ENCODE measurements at places on chromosomes 5 and 9.

GRCh38 chr5:52999344-52999949 is 10.3 kb downstream of the ITGA2 start:
- DNase-seq = no peak

DNA sequence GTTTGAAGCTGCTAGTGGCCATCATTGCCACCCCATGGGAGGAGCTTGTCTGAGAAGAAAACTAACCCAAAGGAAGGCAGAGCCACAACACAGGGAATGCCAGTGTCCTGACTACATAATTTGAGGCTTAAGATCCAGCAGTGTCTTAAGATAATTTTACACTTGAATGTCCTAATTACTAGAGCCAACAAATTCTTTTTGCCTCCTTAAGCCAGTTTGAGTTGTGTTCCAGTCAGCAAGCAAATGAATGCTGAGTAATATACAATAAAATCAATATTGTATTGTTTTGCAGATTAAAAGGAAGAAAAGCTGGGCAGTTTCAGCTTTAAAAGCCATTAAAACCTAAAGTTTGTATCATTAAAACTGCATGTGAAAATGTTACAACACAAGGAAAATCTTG is 13.9 kb downstream of the HTR4 start:
- DNase-seq = no peak

DNA sequence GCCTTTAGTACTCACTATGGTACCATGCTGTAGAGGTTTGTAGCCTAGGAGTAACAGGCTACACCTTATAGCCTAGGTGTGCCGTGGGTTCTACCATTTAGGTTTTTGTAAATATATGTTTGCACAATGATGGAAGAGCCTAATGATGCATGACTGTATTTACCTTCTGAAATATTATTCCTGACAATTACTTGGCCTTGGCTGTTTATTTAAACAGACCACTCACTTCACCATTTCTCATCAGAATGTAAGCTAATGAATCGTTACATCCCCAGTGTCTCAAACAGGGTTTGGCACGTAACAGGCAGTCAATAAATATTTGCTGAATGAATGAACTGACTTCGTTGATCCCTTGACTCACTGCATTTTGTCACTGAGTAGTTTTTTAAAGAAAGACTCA is 93.1 kb downstream of the MED27 start:
- no peak for DNase-seq

DNA sequence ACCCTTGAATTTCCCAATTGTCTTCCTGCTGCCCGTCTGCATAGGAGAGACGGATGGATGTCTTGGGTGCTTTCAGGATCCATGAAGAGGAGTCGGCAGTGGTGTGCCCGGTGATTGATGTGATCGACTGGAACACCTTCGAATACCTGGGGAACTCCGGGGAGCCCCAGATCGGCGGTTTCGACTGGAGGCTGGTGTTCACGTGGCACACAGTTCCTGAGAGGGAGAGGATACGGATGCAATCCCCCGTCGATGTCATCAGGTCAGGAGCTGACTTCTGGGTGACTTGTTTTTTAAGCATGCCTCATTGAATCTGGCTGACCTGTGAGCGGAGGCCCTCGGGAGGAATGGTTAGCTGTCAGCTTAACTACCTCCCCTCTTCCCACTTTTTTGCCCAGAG is 24.2 kb downstream of the GALNT12 start:
- no peak for DNase-seq

- DNase-seq = no peak
These were observed 122.0 kb upstream of the STC2 start for GRCh38 chr5:173450188-173450587.

- DNase-seq = no peak
These were observed 30.9 kb downstream of the FAXDC2 start for GRCh38 chr5:154819546-154819945.

DNA sequence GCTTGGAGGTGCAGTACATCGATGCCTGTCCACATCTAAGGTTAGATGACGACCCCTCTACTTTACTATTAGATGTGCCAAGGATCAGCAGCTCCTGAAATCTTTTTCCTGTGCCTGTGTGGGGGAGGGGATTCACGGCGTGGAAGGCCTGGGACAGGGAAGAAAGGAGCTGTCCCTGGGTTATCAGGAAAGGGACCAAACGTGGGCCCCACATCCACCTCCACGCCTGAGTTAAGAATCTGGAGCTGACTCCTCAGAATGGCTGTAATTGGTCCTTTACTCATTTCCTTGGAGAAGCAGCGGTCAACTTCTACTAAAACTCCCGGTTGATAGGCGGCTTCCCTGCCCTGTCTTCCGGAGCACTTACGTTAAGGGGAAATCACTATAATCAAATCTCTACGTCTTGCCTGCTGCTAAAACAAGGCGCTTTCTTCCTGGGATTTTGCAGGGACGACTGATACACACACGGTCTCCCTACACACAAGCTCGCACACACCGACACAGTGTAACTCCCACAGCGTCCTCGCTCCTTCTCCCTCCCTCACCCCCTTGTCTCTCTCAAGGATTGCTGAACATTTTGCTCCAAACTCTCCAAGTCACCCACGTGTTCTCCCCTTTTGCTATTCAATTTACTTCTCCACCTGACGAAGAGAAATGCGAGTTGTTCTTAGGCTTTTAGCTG is 1.4 kb downstream of the PDE4D start:
- DNase-seq = no peak

GRCh38 chr9:97357056-97357455 is 49.6 kb downstream of the CCDC180 start:
- DNase-seq = no peak

DNA sequence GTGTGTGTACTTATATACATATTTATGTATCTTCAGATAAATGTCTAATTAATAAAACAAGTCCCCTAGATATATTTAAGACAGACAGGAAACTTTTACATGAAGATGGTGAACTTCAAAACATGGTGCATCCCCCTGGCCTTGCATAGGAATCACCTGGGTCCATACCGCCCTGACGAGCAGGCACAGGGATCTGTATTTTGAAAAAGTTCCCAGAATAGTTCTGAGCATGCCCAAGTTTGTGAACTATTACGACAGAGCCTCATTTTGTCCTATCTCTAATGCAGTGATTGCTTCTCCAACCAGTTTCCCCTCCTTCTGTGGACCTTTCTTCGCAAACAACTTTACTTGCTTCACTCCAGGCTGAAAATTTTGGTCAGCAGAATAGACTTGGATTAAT is 98.1 kb downstream of the APBA1 start:
- no peak for DNase-seq

- DNase-seq = no peak
These were observed 568.5 kb downstream of the IRX1 start for GRCh38 chr5:4164167-4164566.

GRCh38 chr9:31445960-31446359 is 938.5 kb upstream of the ACO1 start:
- no peak for DNase-seq

DNA sequence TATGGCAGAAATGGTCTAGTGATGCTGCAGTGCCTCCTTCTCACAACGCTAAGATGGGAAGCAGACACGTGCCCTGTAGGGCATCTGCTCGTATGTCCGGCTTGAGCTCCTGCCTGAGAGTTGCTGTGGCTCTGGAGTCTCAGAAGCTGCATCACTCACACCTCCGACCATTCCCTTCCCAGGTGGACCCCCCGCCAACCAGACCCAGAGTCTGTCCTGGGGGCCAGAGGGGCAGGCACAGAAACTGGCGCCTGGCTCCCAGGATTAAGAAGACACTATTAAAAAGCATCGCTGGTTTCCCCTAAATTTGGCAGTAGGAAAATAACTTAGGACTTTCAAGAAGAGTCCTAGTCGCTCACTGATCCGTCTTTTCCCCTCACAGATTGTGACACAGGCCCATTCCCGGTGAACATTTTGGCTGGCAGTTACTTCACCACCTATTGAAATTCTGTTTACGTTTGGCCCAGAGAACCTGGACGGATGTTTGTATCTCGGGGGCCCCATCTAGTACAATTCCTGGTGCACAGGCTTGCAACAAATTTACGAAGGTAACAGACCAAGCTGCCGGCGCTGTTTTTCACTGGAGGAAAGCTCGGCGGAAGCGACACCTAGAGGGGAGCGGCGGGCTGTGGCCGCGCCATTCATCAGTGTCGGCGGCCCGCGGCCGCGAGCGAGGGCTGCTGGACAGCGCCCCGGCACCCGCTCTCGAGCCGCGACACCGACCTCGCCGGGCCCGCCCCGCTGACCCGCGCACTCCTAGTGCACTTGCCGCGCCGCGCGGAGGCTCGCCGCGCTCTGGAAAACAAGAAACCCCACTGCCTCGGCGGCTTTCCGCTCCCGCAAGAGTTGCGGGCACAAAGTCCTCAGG is 1.6 kb downstream of the FSTL4 start:
- peak; percentile 9 for DNase-seq

DNA sequence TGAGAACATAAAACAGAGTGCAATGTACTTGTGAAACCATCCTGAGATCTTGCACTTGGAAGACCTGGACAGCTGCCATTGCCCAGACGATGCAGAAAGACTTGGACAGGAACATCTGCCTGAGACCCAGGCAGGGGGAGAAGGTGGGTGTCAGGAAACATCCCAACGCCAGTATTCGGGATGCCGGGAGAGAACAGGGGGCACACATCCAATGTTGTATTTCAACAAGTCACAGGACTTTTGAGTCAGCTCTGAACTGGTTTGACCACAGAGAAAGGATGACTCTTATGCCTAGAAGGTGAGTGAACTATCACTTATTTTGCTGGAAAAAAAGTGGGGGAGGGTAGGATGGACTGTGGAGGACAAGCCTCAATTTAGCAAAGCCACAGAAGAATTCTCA is 124.6 kb downstream of the ROR2 start:
- peak; percentile 6 for DNase-seq

DNA sequence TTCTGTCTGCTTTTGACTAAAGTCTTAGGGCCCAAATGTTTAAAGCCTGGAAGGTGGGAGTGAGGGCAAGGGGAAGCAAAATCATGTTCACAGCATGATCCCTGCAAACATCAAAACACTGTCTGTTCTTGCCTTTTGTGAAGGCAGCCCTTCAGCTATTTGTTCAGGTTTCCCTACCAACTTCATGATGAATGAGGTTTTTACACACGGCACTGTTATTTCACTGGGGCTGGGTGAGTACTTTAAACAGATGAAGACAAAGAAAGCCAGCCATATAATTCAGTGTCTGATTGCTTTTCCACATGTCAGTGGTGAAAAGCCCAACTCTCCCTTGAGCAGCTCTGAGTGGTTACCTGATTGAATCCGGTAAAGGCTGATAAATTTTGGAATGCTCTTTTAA is 224.7 kb upstream of the GRAMD2B start:
- DNase-seq = no peak

GRCh38 chr5:151196556-151197290 is 27.2 kb downstream of the CCDC69 start:
- no peak for DNase-seq

DNA sequence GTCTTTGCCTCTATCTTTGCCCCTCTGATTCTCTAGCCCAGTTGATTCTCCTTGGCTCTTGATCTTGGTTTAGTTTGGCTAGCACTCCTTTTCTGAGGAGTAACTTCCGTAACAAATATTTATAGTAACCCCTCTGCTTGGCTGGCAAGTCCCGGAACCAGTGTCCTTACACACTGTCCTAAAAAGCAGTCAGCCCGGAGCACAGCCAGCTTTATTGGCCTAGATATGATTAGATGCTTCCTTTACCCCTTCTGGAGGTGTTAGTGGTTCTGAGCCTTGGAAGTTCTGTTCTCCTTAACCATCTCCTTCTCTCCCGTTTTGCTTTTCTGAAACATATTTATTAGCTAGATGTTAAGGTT is 17.0 kb upstream of the MSMP start:
- DNase-seq = no peak

GRCh38 chr5:100913298-100913697 is 10.2 kb upstream of the ST8SIA4 start:
- no peak for DNase-seq

GRCh38 chr9:126301985-126302603 is 24.5 kb upstream of the MVB12B start:
- peak; percentile 37 for DNase-seq

- no peak for DNase-seq
These were observed 11.7 kb upstream of the TMED7 start for GRCh38 chr5:115637507-115637906.

DNA sequence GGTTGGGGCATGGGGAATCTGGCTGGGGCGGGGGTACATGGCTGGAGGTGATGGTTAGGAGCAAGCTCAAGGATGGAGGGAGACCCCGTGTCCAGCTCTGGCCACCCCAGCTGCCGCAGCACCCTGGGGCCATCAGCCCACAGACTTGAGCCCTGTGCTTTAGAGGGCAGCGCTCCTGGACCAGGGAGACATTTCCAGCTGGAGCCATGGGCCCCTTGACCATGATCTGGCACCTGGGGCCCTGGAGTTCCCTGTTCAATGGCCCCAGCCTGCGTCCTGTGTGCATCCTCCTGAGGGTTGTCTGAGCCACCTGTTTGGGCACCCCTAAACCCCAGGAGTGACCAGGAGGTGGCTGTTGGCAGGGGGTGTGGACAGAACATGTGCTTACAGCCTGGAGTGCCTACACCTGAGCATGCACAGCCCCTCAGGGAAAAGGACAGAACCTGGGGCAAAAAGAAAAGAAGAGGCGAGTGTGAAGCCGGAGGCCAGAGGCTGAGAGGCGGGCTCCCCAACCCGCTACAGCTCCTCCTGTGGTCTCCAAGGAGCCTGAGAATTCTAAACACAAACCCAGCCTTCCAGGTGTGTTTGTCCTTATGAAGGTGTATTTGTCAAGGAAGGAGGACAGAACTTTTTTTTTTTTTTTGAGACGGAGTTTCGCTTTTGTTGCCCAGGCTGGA is 126.7 kb downstream of the C9orf50 start:
- no peak for DNase-seq

DNA sequence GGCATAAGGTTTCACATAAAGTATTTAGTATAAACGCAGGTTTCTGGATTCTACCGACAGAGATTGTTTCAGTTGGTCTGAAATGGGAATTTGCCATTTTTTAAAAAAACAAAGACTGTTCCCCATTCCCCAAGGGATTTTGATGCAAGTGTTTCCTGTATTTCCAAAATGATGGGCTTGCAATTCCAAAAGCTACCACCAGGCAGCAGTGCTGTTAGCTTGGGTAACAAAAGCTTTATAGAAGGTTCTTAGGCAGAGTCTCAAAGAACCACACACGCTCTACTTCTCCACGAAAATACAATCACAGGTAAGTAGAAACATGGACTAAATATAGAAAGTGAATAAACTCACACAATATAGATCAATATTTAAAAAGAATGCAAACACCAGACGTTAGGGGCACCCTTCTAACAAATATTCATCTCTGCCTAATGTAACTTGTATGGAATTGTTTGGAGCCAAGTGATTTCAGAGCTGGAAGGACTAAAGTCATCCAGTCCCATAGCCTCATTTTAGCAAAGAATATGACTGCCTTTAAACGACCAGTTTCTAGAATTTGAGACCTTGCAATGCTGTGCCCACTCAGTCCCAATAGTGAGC is 154.3 kb downstream of the SPOCK1 start:
- peak; percentile 71 for DNase-seq

GRCh38 chr5:168962306-168962705 is 338.6 kb downstream of the SLIT3 start:
- no peak for DNase-seq

GRCh38 chr9:137273095-137273490 is 4.4 kb upstream of the TOR4A start:
- DNase-seq = no peak

- peak; percentile 77 for DNase-seq
These were observed 93.0 kb upstream of the ZNF608 start for GRCh38 chr5:124839371-124839998.
